ENCODE measurements at places on chromosomes 6 and 20.

DNA sequence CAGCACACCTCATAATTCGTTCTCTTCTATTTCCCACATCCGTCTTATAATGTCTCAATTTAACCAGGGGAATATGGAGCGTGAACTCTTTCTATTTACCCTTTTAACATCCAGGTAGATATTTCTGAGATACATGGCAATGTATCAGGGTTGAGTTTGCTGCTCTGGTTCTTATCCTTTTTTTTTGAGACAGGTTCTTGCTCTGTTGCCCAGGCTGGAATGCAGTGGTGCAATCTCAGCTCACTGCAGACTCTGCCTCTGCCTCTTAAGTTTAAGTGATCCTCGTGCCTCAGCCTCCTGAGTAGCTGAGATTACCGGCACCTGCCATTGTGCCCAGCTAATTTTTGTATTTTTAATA is 36.5 kb downstream of the KLHL31 start:
- DNase-seq, result no peak

DNA sequence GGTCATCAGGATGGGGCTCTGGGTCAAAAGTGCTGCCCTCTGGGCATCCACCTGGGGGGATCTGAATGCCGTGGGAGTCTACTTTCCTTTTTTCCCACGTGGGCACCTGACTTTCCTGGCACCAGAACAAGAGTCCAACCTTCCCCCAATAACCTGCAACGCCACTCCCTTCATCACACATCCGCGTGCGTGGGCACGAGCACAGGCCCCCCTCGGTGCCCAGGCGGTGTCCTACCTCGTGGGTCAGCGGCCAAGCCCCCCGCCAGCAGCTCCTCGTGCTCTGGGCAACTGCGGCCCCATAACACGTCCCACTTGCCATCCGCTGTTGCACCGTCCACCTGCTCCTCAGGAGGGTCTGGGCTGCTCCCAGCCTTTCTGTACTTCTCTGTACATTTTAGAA is 87.0 kb downstream of the YTHDF1 start:
- no peak for DNase-seq

DNA sequence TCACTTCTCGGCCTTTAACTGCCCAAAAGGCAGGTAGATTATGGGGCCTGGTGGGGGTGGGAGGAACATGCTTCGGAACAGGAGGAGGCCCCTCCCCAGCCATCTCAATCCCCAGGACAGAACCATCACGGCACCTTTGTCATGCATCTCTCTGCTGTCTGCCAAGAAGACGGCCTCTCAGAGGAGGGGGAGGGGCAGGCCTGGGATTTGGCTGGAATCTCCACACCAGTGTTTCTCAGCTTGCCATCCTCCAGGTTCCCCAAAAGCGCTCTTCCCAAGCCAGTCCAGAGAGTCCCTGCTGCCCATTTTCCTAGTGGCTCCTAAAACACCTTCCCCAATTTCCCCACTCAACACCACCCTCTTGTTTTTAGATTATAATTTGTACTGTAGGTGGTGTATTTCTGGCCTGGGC is 2.5 kb upstream of the POU5F1 start:
- DNase-seq, result no peak

DNA sequence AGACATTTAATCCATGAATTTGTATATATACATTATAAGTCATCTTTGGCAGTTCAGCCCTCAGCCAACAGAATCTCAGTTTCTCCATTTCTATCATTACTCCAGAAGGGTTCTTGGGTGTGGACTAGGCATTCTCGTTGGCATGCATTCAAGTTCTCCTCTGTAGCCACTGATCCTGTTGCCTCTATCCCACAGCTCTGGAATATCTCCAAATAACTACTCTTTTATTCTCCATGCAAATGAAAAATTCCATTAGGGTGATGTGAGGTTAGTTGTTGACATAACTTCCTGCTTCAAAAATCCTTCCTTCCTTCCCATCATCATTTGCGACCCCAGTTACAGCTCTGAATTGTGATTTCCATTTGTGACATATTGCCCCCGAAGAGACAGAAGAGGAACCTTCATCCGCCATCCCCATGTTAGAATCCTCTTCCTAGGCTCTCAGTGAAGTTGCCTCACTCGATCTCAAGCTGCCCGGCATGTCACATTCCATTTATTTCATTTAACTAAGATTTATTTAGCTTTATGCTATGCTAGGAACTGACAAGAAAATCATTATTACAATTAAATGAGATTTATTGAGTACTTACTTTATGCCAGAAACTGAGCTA is 93.7 kb upstream of the EDN1 start:
- DNase-seq, result no peak

DNA sequence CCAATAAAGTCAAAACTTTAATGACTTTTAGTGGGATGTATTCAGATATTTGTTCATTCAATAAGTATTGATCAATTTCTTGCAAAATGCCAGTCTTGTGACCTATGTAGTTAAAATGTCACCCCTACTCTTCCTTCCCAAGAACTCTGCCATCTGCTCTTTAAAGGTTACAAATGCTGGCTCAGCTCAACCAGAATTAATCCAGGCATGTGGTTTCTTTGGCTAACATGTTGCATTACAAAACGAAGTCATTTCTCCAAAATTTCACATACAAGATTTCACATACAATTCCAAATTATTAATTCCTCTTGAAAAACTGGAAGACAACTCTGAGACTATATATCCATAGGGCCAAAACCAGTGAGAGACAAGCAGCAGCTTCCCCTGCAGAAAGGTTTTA is 395.7 kb downstream of the PRKN start:
- DNase-seq, result no peak

- no peak for DNase-seq
These were observed 61.2 kb upstream of the AKIRIN2 start for GRCh38 chr6:87763276-87763675.

DNA sequence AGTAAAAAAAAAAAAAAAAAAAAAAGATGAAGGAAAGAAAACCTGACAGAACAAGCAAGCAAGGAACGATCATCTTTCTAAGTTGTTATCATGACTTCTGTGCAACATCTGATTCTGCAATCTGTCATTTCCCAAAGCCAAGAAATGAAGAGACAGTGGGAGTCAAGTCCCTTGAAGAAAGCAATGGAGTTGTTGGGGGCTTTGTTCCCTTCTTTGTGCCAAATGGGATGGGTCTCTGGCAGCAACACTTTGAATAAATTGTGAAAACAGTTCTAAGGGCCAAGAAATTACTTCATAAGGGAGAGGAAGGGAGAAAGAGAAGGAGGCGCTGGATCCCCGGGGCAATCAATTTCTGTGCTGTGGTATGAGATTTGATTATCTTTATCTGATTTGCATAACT is 33.3 kb upstream of the RSPO3 start:
- DNase-seq, result no peak

GRCh38 chr6:39416728-39417127 is 94.2 kb upstream of the KCNK16 start:
- DNase-seq, result no peak

GRCh38 chr6:26164120-26164505 is 76.9 kb downstream of the HFE start:
- no peak for DNase-seq

DNA sequence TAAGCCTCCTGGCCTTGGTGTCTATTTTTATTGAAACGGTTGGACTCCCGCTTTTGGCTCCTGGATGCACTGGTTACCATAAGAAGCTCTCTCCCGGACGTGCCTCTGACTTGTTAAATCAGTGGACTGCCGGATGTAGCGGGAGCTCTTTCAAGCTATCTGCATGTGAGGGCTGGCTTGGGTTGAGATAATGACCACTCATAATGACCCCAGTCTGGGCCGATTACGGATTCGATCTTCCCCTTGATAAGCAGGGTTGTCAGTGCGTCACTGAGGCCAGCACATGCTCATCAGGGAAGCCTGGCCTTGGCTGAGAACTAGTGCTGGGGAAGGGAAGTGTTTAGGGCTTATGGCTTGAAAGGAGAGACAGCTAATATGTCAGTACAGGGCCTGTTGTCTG is 528.1 kb downstream of the CDH26 start:
- no peak for DNase-seq

GRCh38 chr6:108927927-108928326 is 79.7 kb downstream of the ARMC2 start:
- no peak for DNase-seq

DNA sequence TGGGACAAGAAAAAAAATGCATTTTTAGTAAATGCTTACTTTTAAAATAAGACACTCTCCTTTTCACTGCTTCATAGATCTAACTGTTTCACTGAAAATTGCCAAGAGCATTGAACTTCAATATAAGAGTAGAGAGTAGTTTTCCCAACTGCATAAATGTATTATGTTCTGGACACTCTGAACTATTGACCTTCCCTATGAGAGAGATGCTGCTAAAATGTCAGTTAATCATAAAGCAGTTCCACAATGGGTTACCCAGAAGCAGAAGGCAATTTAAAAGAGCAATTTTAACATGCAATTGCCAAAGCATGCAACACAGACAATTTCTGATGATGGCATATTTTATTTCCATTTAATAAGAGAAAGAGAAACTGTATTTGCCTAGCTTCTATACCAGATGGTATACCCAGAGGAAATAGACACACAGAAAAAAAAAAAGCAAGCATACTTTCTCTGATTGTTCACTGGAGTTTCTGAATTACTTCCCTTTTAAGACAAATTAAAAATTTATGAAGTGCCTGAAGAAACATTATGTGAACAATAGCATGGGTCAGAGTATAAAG is 279.1 kb upstream of the THEMIS start:
- DNase-seq, result no peak

- DNase-seq, result no peak
These were observed 805 bp upstream of the STX16 start for GRCh38 chr20:58650181-58650775.

DNA sequence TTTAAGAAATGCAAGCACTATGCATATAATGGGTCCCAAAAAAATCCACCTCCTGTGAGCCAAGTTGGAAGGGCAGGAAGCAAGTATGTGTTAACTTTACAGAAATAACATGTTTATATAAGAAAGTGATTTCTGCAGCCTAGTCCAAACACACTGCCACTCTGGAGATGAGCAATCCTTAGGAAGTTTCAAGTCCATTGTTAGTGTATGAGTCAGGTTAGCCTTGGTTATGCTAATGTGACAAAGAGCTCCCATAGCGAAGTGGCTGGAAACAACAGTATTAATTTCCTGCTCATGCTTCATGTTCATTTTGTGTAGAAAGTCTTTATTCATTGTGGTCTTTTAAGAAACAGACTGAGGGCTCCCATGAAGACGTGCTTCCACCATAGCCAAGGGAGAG is 121.4 kb downstream of the TBXT start:
- DNase-seq, result no peak

GRCh38 chr6:51513891-51514747 is 573.3 kb downstream of the PKHD1 start:
- no peak for DNase-seq

DNA sequence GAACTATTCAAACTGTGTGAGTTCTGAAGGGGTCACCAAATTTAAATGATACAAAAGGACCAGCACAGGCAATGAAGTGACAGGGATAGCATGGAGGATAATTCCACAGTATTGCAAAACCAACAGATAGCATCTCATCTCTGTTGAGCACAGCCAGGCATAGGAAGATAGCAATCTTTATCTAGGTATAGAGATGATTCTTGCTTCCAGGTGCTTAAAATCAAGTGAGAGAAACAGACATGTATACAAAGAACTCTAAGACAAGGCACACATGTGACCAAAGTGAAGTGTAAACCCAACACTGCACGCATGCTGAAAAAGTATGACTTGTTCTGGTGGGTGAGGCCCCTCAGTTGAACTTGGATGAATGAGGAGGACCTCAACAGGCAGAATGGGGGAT is 48.4 kb upstream of the ARMC2 start:
- DNase-seq, result no peak

DNA sequence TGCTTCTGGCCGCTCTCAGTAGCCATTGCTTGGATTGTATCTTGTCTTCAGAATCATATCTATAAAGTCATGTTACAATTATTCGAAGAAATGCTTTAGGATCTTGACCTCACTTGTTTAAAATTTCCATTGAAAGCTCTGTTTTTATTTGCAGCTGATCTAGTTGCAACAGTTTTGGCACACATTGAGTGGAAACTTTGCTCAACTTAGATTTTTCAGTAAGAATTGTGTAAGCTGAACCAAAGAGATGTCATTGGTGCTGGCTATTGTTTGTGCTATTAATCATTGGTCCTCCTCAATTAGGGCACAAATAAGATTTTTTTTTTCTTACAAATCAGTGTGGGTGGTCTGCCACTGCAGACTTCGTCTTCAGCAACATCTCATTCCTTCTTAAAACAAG is 649.2 kb downstream of the MMUT start:
- no peak for DNase-seq

DNA sequence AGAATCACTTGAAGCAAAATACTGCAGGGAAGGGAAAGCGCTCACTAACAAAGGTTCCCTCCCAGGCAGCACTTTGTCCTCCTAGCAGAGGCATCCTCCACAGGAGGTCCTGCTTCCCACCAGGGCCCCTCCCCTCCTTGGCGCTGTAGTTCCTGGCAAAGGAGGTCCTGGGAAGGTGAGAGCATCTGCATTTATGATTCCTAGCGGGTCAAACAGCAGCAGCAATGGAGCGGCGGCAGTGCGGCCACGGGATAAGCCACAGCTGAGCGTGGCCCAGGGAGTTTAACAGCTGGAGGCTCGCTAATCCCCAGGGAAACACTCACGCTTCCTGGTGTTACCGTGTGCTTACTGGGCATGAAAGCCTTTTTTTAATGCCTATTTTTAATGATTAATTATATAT is 185.8 kb downstream of the TTLL2 start:
- no peak for DNase-seq

DNA sequence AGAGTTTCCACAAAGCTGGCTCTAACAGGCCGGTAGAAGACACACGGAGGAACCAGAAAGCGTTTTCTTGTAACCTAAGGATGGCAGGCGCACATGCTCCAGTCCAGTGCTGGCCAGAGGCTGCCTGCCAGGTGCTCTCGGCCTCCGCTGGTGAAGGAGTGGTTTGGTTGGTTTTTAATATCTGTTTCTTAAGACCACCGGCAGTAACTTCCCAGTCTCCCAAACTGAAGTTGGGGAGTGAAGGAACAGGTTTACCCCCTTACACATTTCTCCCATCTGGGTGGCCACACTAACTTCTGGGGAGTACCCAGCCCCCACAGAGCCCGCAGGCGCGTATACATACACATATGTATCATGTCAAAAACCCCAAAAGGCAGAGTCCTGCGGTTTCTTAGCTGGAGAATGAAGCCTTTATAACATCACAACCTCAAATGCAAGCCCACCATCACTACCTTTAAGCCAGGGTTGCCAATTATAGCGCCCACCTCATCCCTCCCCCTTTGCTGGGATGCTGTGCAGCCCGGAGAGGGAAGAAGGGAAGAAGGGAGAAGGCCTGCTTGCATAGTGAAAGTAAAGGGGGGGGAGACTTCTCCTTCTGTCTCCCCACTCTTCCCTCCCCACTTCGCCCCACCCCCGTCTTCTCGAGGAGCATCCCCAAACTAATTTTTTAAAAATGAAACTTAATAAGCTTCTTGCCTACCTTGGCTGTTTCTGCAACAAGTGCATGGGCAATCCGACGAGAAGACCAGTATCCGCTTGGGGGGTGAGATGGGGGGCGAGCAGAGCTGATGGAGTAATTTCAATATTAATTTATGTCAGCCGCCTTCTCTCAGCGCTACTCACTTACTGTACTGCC is 1.0 kb downstream of the TRERF1 start:
- DNase-seq, result no peak

- no peak for DNase-seq
These were observed 329.1 kb downstream of the SAMD5 start for GRCh38 chr6:147837540-147837939.
